ENCODE measurements at places on chromosomes 6 and 20. TPM values are rescaled to one million over a fixed set of nuclear protein-coding genes. Genes with fewer than 3 reads are reported as not detected.
A peak's percentile ranks its signal among the peaks of the same experiment; 100 is the strongest.

GRCh38 chr6:6522709-6523108 is 65.8 kb upstream of the LY86 start:
- DNase-seq, result no peak

- DNase-seq, result peak; percentile 51
Observed at GRCh38 chr20:25221592-25222460, 26.1 kb upstream of the PYGB start.

Gene MUC21
- not detected for polyA plus RNA-seq

Gene TRERF1
- polyA plus RNA-seq, result 7.6 TPM

Gene SIRPB2
- polyA plus RNA-seq, result 1.6 TPM

Gene HLA-DPA1
- polyA plus RNA-seq, result 15.1 TPM

Gene TBX18
- 16.8 TPM for polyA plus RNA-seq

Gene TBXT
- not detected for polyA plus RNA-seq
